AG09309 (cell line): ENCODE measurements at places on chromosomes 6 and 20.

GRCh38 chr20:31474758-31475427, at the start of the genes DEFB124 and REM1:
Gene DEFB124 (minus strand): TSS chr20:31475127. CDS start chr20:31473013, 2,114 bp downstream.
Gene REM1 (plus strand): TSS chr20:31475288. CDS start chr20:31476446, 1,158 bp downstream.
- DNase-seq: no peak

- no peak for DNase-seq
Observed at GRCh38 chr20:15045246-15045645, 707.8 kb upstream of the FLRT3 start.

DNA sequence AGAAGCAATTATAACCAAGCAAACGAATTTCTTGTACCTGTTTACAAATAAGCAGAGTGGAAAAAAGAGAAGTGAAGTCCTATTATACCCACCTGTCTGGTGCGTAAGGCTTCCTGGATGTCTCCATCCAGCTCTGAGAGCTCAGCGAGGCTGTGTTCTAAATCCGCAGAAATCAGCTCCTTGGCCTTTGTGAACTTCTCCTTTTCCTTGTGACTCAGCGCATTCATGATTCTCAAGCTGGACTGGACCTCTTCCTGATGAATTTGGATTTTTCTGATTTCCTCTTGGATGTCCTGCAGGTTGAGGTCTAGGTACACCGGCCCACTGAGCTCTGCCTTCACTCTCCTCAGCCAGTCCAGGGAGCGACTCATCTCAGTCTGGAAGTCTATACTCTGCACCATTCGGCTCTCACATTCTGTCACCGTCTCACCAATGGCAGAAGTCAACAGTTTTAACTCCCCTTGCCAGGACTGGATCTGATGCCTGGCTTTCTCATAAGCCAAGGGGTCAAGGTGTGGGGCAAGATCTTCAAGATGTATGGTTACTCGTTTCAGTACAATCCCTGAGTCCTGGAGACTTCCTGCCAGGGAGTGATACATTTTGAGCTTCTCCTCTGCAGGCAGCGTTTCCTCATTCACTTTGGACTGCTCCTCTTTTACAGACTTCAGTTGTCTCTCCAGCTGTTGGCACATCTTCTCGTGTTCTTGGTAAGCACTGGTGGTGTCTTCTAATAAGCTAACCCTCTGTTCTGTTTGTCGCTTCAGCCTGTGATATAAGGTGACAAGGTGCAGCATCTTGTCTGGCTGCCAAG, 307.3 kb downstream of the SYNE1 start:
- DNase-seq: no peak

DNA sequence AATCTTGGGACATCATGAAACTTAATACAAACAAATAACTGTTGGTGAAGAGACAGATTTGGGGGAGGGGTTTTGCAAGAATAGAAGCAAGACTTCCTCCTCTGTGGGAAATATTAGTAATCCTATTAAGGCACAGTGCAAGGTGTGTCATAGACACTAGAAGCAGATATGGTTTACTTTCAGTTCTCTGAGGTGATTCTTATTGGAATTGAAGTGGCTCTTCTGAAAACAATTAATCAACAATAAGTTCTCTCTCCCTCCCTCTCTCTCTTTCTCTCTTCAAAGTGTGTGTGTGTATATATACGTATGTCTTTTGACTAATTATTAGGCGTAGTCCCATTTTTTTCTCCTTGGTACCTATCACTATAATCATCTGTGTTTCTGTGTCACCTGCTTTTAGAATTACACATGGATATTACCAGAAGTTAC, 99.8 kb downstream of the HIVEP2 start:
- no peak for DNase-seq

DNA sequence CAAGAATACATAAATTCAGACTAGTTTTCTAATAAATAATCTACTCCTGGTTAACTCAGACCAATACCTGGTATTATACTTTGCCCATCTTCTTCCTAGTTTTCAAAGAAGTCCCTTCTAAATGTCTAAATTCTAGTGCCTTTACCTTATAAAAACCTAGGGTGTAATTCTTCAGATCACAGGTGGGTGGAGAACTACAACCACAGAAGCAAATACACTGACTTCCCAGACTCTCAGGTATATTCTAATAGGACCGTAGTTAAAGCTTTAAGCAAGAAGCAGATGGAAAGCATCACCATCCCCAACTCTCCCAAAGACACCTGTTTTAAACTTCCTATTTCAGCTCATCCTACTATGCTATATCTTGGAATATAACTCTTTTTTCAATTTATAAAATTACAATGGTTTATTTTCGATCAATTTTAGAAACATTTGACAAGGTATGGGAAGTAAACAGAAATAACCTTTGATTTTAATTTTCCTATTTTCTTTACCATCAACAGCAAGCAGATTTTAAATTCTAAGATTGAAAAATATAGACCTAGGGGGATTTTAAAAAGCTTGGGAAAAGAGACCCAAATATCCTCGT, 15.8 kb downstream of the MAN1A1 start:
- no peak for DNase-seq
